ENCODE measurements at places on chromosomes 16 and 17. TPM values are rescaled to one million over a fixed set of nuclear protein-coding genes. Genes with fewer than 3 reads are reported as not detected.

DNA sequence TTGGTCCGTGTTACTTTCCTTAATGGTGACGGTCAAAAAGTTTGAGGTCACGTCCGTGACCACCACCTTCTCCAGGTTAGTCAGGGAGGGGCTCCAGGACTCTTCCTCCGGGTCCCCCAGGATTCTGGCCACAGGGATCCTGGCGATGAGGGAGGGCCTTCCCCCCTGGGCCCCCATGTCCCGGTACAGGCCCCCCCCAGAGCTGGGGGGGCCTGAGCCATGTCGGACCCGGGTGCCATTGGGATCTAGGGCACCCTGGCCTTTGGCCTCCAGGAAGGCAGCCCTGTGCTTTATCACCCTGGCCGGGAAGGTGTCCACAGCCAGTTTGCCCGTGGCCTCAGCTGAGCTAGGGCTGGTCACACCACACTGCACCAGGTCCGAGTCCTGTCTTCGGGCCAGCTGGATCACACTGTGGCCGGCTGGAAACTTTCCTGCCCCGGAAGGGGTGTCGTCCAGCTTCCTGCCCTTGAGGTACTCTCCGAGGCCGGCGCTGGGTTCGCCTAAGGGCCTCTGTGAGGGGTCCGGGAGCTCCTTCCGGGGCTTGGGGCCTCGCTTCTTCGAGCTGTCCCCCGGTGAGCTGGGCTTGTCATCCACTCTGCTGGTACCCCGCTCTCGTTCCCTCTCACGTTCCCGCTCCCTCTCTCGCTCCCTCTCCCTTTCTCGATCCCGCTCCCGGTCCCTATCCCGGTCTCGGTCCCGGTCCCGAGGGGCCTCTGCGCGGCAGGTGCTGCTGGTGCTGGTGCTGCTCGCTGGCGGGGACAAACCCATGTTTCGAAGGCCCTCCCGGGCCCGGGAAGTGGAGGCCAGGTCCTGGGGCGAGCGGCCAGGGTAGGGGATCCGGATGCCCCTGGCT lies 2.0 kb downstream of the CBX8 start:
- peaks cover 59% of the 10 kb centered on the region for H3K27me3 ChIP-seq
- peaks cover 30% of the 10 kb centered on the region for H3K4me1 ChIP-seq
- H3K27ac ChIP-seq = no peak overlapping the region
- no peak for DNase-seq
- no peaks in the 10 kb centered on the region for H3K36me3 ChIP-seq
- no peak overlapping the region for H3K4me3 ChIP-seq

DNA sequence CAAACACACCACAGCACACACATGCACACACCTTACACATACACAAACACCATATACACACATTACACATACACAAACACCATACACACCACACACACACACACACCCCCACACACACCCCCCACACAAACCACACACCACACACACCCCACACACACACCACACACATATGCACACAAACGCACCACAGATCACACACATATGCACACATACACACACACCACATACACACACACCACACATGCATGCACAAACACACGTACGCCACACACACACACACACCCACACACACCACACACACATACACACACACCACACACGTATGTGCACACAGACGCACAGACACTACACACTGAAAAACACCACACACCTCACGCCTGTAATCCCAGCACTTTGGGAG lies 166.0 kb downstream of the AHSP start:
- no peaks in the 10 kb centered on the region for H3K36me3 ChIP-seq
- no peaks in the 10 kb centered on the region for H3K4me1 ChIP-seq
- no peaks in the 10 kb centered on the region for H3K27me3 ChIP-seq
- H3K4me3 ChIP-seq = no peak overlapping the region
- no peak for DNase-seq
- no peak overlapping the region for H3K27ac ChIP-seq

GRCh38 chr16:22366889-22367288 lies 7.5 kb downstream of the CDR2 start:
- no peaks in the 10 kb centered on the region for H3K27me3 ChIP-seq
- H3K36me3 ChIP-seq = no peaks in the 10 kb centered on the region

DNA sequence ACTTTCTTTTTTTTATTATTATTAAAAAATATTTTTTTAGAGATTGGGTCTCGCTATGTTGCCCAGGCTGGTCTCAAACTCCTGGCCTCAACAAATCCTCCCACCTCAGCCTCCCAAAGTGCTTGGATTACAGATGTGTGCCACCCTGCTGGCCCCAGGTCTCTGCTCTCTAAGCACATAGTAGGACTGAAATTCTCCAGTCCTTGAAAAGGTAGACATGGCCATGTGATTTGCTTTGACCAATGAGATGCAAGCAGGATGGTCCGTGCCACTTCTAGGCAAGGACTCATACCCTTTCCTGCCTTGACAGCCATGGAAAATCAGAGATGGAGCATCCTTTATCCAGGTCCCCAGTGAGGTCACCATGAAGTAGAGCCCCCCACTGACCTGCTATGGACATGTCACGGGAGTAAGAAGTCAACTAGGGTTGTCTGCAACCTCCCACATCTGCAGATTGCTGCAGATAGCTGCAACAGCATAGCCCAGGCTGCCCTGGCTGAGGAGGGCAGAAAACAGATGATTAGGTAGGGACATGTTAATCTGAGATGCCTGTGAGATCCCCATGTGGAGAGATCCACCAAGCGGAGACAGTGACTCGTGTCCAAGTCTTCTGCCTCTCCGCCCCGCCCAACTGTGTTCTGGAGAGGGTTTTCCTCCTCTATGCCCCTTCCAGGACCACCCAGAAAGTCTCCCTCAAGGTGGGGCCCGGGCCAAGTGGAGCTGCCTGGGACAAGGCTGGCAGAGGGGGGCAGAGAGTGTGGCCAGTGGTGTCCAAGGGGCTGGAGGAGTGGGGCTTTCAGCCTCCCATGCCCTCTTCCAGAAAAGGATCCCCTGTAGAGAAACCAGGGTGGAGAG lies 11.0 kb downstream of the GSG1L start:
- H3K4me1 ChIP-seq = no peaks in the 10 kb centered on the region
- H3K27me3 ChIP-seq = no peaks in the 10 kb centered on the region
- H3K36me3 ChIP-seq = no peaks in the 10 kb centered on the region
- DNase-seq = no peak

C16orf89 gene
- 5.2 TPM for total RNA-seq

KREMEN2 gene
- total RNA-seq = not detected

FNDC8 gene
- total RNA-seq = not detected

ABCC11 gene
- total RNA-seq = 0.25 TPM

Data from adrenal gland (tissue), 19 donors.